ENCODE measurements at places on chromosomes 2 and 18.

GRCh38 chr2:214995926-214996670, 142.3 kb downstream of the ABCA12 start:
- DNase-seq, result no peak

GRCh38 chr2:45167920-45168629, 158.8 kb upstream of the SIX2 start:
- DNase-seq, result no peak

DNA sequence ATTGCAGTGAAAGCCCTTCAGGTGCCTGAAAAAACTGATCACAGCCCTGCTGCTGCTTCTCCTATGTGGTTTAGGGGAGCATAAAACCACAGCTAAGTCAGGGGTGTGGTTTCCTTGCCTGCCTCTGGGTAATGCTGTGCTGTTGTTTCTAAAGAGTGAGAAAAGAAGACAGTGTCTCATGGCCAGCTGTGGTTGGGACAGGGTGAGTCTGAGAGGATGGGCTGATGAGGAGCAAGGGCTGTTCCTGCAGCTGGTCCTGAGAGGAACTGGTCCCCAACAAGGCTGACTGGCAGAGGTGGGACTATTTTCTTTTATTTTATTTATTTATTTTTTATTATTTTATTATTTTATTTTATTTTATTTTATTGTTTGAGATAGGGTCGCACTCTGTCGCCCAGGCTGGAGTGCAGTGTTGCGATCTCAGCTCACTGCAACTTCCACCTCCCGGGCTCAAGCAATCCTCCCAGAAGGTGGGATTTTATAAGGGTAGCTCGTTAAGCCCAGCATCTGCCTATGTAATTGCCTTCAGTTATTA, 236.7 kb downstream of the FHOD3 start:
- DNase-seq, result no peak

DNA sequence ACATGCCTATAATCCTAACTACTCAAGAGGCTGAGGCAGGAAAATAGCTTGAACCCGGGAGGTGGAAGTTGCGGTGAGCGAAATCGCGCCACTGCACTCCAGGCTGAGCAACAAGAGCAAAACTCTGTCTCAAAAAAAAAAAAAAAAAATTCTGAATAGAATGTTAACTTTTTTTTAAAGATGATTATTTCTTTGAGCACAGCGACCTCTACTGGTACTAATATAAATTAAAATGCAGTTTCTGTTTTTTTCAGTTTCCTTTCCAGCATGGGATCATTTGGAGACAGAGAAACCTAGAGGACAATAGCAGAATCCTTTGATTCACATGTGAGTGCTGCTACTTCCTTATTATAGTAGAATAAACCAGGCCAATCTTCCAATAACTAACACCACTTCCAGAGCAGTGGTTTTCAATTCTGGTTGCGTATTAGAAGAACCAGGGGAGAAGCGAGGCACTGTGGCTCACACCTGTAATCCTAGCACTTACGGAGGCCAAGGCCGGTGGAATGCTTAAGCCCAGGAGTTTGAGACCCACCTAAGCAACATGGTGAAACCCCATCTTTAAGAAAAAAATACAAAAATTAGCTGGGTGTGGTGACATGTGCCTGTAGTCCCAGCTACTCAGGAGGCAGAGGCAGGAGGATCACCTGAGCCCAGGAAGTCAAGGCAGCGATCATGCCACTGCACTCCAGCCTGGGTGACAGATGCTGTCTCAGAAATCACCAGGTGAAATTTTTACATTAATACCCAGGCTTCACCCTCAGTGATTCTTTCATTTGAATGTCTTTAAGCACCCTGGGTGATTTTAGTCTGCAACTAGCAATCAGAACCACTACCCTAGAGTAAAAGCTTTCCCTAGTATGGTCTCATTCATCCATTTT, 10.1 kb downstream of the SRSF7 start:
- no peak for DNase-seq

GRCh38 chr2:172345956-172346555, 81.3 kb upstream of the ITGA6 start:
- no peak for DNase-seq

DNA sequence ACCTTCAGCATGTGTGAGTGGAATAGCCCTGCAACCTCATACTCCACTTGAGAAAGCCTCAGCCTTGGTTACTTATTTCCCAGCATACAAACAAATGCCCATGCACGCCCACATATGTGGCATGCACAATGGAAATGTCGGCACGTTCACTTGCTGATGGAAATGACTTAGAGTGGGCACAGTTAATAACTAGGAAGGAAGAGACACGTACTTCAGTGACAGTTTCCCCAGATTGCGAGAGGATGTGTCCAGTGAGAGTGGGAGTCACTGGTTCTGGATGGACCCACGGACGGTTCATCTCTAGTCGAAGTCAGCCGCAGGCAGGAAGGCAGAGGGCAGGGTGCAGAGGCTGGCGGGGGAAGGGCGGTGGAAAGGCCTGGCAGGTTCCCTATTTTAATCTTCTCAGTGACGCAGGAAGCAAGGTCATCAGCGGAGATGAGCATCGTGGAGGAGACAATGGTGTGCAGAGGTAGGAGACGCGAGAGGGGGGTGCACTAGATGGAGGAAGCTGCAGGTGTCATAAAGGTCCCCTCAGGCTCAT, 350.7 kb upstream of the MYT1L start:
- no peak for DNase-seq

DNA sequence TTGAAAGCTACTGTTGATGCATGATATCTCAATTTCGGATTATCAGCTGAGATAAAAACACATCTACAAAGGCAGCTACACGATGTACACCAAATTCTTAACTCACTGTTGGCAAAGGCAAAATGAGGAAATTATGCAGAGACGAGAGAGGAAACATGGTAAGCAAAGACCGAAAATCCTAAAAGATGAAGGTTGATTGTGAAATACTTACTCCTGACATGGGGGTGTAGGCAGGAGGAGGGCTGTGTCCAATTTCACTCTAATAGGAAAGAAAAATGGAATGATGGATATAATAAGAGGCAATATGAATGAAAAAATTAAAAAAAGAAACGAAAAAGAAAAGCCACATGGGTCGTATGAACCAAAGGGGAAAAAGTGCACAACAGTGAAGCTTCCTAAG, 831.3 kb downstream of the CPS1 start:
- no peak for DNase-seq

DNA sequence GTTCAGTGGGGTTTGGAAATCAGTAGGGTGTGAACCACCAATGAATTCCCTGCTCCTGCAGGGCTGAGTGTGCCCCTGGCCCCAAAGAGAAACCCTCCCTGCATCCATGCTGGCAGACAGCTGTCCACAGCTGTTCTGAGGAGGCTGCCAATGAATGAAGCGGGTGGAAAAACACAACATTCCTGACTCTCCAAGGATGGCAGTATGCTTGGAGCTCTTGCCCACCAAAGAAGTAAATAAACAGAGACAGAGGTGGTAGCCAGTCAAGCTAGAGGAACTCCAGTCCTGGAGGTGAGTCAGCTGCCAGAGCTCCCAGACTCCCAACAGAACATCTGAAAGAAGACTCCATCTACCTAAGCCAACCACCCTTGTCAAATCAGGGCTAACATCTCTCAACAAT, 6.2 kb downstream of the ZBTB7C start:
- no peak for DNase-seq

- DNase-seq, result no peak
Observed at GRCh38 chr18:7608781-7609201, 41.7 kb downstream of the PTPRM start.

- no peak for DNase-seq
Observed at GRCh38 chr2:172513524-172513900, 42.4 kb upstream of the PDK1 start.

- DNase-seq, result no peak
Observed at GRCh38 chr2:29245742-29246382, 130.6 kb downstream of the CLIP4 start.

DNA sequence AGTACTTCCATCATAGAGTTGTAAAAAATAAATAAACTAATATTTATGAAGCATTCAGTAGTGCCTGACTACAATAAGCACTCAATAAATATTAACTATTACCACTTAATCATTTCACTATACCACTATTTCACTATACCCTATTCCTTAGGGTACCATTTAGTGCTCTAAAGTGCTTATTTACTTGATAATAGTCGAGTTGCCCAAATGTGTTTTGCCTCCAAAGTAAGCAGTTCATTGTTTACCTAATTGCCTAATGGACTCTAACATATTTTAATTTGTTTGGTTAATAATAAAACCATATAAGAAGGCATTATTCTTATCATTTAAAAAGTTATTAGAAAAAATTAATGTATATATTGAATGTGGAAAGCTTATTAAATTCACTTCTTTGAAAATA, 33.0 kb upstream of the MAP2 start:
- no peak for DNase-seq

GRCh38 chr2:182646763-182647498, 69.1 kb upstream of the DNAJC10 start:
- no peak for DNase-seq

DNA sequence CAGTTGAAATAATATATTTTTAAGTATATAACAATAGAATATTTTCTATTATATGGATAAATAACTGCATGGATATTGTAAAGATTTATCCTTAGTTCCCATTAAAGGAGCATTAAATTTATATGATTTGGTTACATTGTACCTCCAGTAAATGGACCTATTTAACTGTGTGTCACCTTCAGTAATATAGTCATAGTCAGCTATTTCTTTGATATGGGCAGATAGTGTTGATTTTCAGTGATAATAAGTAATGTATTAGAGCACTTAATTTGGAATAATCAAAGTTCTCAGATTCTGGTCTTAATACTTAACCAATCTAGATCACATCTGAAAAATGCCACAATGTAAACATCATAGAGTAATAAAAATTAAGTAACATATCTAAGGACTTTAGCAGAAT, 1527.3 kb upstream of the NXPH2 start:
- no peak for DNase-seq

DNA sequence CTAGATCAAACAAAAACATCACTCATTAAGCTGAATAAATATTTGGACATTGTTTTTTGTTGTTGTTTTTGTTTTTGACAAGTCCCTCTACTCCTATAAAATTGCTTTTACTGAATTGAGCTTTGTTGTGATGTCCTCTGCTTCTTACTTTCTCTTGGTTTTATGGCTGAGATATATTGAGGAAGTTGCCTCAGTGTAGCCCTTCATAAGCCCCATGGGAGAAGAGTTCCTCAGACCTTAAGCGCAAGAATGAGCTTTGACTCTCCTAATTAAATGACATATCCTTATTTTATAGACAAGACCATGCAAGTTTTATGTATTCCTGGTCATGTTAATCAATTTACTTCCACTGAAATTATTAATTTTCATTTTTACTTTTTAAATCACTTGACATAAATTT, 54.9 kb downstream of the CERKL start:
- DNase-seq, result no peak

DNA sequence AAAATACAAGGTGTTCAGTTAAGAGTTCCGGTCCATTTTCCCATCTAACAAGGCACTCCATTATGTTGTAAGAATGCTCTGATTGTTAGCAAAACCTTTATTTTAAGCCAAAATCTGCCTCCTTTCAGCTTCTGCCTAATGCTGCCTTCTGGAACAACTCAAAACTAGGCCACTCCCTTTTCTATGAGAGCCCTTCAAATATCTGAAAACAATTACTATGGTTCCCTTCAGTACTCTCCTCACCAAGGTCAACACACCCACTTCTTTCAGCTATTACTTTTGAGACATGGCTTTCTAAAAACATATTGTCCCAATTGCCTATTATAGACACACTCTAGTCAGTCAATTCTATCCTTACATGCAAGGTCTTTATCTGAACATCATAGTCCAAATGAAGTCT, 429.4 kb downstream of the ERBB4 start:
- no peak for DNase-seq

DNA sequence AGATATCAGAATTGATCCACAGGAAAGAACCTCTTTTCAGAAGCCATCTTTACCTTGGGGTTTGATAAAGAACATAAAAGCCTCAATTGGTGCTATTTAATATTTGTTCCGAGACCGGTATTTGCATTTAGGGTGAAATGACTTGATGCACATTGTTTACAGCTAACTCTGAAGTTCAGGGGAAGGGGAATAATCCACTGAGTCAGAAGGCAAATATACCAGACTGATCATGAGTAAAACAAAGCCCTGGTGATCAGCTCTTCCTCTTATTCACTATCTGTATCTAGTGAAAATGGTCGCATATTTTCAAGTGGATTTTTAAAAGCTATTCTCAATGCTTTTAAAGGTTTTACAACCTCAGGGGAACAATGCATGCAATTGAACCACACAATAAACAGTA, 53.0 kb upstream of the ATP8B1 start:
- DNase-seq, result no peak

DNA sequence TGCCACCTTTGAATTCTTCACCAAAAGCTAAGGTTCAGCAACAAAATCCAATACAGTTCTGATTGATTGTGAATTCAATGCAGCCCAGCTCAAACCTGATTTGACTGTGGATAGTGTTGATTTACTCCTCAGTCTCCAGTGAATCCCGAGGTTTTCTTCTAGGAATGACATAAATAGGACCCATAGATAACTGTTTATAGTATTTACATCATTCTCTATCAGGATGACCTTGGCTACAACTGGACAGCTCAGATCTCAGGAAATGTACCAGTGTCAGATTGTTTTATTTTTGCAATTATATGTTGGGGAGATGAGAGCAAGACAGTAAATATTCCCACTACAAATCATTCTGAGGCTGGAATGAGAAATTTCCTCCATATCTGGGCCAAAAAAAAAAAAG, 21.2 kb downstream of the RBM43 start:
- DNase-seq, result no peak

- DNase-seq, result no peak
Observed at GRCh38 chr2:66704786-66705185, 269.9 kb downstream of the MEIS1 start.
